ENCODE measurements at places on chromosomes 6 and 20.

- peak; percentile 27 for DNase-seq
Observed at GRCh38 chr20:35991142-35991771, 22.9 kb downstream of the CNBD2 start.

GRCh38 chr20:44664131-44664530 is 12.6 kb upstream of the ADA start:
- DNase-seq, result no peak

DNA sequence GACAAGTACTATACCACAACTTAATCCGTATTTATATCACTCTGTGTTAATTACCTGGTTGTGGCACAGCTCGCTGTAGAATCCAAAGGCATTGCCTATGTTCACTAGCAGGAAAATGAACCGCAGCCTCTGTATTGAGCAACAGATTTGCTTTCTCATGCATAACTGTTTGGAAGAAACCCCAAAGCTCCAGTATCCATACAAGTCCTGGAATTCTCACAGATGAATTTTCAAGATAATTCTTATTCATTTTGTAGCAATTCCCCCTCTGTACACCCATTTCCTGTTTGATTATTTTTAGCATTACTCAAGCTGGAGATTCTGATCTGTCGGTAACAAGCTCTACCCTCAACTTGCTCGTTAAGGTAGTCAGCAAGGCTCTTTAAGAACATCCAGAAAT is 63.5 kb downstream of the STMND1 start:
- no peak for DNase-seq

DNA sequence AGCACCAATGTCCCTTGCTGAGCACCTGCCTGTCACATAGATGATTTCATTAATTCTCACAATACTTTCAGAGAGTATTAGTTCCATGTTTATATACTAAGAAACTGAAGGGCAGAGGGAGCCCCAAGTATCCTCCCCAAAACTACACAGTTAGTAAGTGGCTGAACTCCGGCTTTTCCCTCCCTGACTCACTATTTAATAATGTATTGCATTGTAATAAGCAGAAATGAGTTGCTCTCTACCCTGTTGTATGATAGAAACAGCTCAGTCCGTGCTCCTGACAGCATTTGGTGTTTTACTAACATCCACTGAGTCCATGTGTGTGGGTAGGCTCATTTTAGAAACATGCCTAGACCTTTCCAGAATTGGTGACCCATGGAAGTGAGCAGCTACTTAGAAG is 76.8 kb downstream of the OLIG3 start:
- no peak for DNase-seq

- DNase-seq, result no peak
Observed at GRCh38 chr6:43253401-43253800, 10.1 kb downstream of the TTBK1 start.

DNA sequence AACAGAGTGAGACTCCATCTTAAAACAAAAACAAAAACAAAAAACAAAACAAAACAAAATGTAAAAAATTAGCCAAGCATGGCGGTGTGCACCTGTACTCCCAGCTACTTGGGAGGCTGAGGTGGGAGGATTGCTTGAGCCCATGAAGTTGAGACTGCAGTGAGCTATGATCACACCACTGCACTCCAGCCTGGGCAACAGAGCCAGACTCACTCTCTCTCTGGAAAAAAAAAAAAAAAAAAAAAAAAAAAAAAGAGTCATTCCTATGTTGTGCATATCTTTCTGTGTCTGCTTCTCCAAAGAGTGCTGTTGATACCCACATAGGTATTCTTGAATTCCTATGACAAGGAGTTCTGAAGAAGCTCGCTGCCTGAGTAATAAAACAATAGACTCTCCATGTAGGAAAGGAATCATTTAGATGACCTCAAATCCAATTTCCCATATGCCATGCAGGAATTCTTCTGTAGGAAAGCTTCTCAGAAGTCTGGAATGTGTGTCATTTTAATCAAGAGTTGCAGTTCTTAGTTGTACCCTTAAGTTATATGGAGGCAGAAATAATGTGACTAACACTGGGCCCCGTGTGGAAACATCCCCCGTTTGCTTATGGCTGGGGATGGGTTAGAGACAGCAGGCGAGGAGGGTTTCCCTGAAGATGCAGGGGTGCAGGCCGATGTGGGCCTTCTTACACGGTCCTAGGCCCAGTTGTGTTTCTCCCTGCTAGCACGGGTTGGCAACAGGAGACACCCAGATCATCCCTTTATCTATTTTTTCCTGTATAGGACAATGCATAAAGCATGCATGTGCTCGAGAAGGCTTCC is 79.4 kb downstream of the ZDHHC14 start:
- no peak for DNase-seq

DNA sequence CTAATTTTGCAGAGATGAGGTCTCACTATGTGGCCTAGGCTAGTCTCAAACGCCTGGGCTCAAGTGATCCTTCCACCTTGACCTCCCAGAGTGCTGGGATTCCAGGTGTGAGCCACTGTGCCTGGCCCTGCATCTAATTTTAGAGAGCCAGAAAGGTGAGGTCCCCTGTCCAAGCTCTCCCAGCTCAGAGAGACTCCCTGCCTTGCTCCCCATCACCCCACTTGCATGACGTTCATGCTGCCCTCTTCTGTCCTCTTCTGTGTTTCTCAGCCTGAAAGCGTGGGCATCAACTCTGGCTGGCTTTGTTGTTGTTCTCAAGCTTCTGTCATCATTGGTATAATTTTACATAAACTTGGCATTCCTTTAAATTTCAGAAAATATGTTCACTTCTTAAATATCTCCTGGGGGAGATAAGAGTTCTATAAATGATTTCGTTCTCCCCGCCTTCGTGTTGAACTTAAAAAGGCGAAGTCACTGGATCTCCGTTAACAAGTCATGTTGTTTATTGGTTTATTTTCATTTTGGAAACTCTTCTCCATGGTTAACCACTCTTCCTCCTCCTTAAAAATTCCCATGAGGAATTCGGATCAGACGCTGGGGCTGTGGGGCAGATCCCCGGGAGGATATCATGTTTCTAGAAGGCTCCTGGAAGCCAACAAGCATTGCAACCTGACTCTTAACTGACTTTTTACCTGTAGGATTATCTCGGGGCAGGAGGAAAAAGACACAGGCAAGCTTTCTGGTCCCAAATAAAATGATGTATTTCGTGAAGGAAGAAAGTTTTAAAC is 13.2 kb upstream of the PARD6B start:
- DNase-seq, result peak; percentile 71

DNA sequence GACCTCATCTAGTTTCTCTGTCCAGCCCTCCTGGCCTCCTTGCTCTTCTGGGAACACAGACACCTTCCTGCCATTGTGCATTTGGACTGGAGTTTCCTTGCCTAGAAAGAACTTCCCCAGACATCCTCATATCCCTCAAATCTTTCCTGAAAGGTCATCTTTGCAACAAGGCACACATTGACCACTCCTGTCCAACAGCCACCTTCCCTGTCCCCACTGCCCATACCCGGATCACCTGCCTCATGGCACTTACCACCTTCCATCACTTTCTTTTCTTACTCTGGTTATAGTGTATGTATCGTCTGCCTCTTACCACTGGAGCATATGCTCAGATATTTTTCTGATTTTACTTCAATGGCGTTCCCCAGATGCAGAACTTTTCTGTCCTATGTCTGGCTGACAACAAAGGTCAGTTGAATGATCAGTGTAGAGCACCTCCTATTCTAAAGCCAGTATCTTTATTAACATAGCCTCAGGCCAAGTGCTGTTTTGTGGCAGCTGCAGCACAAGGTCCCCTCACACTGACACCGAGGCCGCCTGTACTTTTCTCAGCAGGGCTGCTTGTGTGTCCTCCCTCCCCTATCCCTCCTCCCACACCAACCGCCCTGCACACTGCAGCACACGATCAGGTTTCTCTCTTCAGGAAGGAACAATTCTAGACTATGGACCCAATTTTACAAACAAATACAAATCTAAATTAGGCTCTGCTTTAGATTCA is 4.1 kb downstream of the HLA-C start:
- DNase-seq, result no peak

- DNase-seq, result no peak
Observed at GRCh38 chr6:90107771-90108282, 188.8 kb downstream of the BACH2 start.

DNA sequence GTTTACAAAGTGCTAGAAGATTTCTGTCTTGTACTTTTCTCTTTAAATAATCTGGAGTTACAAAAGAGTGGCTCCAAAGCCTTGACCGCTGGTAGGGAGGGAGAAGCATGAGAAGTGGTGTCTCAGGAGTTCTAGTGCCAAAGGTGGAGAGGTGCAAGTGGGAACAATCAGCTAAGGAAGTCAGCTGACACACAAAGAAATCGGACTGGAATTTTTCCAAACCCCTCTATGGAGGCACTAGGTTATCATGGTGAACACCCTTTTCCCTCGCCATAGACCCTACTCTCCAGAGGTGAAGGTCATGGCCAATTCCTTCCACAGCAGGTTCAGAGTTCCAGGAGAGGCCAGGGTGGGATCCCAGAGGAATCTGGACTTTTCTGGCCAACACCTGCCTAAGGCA is 14.8 kb downstream of the PLAGL2 start:
- no peak for DNase-seq

GRCh38 chr6:30836431-30836866 is 47.9 kb upstream of the DDR1 start:
- no peak for DNase-seq

DNA sequence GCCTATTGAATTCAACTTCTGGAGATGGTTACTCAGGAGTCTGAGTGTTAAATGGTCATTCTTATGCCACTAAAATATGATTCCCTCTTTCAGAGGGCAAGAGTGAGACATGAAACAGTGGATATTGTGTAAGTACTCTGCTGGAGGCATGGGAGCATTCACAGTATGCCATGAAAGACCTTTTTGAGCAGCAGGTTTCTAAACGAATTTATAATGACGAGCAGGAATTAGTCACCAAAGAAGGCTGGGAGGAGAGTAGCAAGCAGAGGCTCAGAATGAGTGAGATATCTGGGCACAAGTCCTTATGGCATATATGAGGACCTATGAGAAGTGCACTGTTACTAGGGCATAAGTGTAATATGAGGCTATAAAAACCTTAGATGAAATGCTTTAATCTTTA is 10.9 kb upstream of the MYB start:
- no peak for DNase-seq

- no peak for DNase-seq
Observed at GRCh38 chr20:40922865-40923264, 105.8 kb upstream of the TOP1 start.

DNA sequence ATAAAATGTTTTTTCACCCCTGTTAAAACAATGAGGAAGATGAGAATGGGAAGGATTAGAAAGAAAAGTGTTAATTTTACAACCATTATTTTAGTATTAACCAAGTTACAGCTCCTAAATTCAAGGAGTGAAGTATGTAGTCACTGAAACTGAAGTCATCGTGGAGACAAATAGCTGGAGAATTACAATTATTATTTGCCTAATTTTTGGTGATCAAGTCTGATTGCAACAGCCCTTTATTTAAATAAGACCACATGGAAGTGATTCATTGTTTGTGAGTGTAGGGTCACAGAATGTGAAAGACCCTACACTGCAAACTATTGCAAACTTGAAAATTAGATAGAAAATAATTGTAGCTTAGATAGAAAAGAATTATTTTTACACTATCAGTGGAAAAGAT is 292.4 kb downstream of the CENPW start:
- DNase-seq, result no peak

GRCh38 chr6:24931296-24931695 is 4.5 kb downstream of the RIPOR2 start:
- DNase-seq, result no peak

- no peak for DNase-seq
Observed at GRCh38 chr6:30840935-30841643, 43.2 kb upstream of the DDR1 start.

- DNase-seq, result no peak
Observed at GRCh38 chr20:4972506-4973251, 28.6 kb downstream of the SLC23A2 start.

- no peak for DNase-seq
Observed at GRCh38 chr20:14832630-14833029, 495.2 kb upstream of the FLRT3 start.

DNA sequence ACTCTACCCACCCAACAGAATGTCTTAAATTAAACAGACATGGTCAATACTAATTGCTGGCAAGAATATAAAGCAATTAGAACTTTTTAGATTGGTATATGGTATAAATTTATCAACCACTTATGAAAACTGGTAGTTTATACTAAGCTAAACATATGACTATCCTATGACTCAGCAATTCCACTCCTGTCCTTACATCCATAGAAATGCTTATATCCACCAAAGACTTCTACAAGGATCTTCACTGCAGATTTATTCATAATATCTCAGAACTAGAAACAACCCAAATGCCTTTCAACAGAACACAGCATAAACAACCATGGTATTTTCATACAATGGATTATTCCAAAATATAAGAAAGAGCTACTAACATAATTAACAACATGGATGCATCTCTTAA is 4.6 kb downstream of the ZNF184 start:
- DNase-seq, result no peak

GRCh38 chr20:40512994-40513393 is 176.0 kb downstream of the MAFB start:
- DNase-seq, result no peak

DNA sequence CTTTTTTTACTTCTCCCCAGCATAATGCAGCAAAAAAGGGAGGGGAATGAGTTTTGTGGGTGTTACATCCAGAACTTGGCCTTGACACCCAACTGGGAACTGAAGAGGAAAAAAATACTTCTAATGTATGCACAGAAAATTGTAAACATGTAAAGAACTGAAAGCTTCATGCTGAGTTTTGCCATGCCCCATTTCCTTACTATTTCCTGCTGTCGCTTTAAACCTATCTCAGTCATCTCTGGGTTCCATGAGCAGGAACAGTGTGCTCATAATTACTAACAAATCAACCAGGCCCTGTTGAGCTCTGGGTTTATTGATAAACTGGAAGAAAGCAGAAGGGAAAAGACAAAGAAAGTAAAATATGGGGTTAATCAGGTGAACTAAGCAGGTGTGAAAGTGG is 14.2 kb downstream of the TFAP2B start:
- DNase-seq, result no peak

DNA sequence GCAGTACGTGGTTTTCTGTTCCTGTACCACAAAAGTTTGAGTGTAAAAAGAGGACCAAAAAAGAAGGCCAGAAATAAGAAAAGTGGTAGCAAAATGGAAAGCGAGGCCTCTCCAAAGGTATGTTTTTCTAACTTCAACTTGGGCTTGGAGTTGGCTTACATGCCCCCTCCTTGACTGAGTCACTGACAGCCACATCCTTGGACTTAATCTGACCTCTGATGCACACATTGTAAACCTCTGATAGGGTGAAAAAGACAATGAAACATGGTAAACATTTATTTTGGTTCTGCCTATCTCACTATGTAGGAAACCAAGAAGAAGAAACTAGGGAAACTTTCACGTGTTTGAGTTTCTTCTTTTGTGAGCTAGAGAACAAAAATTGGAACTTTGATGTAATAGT is 503.2 kb upstream of the ID4 start:
- DNase-seq, result no peak

GRCh38 chr20:18224968-18225568 is 63.3 kb upstream of the ZNF133 start:
- peak; percentile 62 for DNase-seq

- DNase-seq, result no peak
Observed at GRCh38 chr6:20584100-20584731, 50.0 kb downstream of the CDKAL1 start.

DNA sequence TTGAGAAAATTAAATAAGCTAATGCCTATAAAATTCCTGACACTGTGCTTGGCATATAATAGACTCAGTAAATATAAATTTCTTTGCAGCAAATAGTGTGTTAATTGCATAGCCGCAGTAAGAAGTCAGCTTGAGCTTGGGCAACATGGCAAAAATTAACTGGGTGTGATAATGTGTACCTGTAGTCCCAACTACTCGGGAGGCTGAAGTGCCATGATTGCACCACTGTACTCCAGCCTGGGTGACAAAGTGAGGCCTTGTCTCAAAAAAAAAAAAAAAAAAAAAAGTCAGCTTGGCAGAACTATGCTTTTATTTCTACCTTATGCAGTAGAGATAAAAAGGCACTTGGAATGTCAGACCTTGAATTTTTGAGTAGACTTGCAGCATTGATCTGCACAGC is 121.8 kb downstream of the AKAP7 start:
- no peak for DNase-seq
